CD4-positive, CD25-positive, alpha-beta regulatory T cell (primary cell): ENCODE measurements at places on chromosomes 4 and X. TPM values are rescaled to one million over a fixed set of nuclear protein-coding genes. Genes with fewer than 3 reads are reported as not detected.

ANXA3 gene
- total RNA-seq: not detected

PHKA1 gene
- total RNA-seq: 0.30 TPM

SCD5 gene
- total RNA-seq: 0.12 TPM

ZNF41 gene
- 9.3 TPM for total RNA-seq

FUNDC2 gene
- 36.9 TPM for total RNA-seq

RXFP1 gene
- not detected for total RNA-seq
